ENCODE measurements at places on chromosomes 5 and 9. TPM values are rescaled to one million over a fixed set of nuclear protein-coding genes. Genes with fewer than 3 reads are reported as not detected.

Gene ZFP2
- 2.0 TPM for total RNA-seq

Gene GLRA1
- total RNA-seq, result not detected

Gene WNT8A
- total RNA-seq, result not detected

Gene GAPT
- total RNA-seq, result 6.5 TPM

Gene TMEM171
- not detected for total RNA-seq
